ENCODE measurements at places on chromosomes 3 and 15.

- no peak for DNase-seq
These were observed 405.1 kb downstream of the LPP start for GRCh38 chr3:188559072-188559429.

DNA sequence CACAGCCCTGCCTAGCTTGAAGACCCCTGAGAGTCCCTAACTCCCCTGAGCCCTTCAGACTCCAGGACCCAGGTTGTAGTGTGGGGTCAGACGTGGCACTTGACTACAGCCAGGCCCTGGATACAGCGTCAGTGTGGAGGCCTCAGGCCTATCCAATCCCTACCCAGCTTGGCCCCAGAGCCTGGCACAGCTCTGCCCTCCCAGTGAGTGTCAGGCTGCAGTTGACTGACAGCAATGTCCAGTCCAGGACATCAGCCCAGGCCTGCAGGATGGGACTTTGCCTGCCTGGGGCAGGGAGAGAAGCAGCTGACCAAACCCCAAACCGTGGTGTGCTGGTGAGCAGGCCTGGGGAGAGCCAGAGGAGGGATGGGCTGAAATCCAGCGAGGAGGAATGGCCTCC lies 27.3 kb downstream of the KLF13 start:
- no peak for DNase-seq

GRCh38 chr3:49276475-49277382 lies at the start of gene C3orf62:
Gene C3orf62 (minus strand): TSS chr3:49277232. CDS start chr3:49276872, 360 bp downstream.
- peak; percentile 71 for DNase-seq

GRCh38 chr15:66312144-66312543 lies 18.8 kb downstream of the DIS3L start:
- no peak for DNase-seq

DNA sequence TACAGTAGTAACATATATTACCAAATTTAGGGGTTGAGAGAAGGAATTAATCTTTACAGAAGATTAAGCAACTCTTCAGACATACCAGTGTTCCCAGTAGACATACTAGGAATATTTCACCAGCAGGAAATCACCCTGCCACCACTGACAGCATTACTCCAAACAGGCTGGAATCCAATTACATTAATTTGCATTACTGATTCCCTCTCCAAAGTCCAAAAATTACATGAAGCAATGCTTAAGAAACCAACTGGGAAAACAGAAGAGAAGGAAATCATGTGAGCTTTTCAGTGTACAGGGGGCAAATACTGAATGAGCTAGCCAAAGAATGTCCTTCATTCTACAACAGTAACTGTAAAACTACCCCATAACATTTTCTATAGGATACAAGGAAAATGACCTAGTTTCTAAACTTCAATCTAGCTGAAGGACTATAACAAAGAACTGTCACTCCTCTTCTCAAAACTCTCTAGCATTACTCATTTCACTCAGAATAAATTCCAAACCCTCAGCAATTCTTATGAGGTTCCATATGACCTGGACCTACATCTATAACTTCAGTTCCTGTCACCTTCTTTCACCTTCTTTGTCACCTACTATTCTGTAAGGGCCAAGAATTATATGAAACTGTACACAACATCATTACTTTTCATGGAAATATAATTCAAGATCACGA lies 72.7 kb downstream of the INO80 start:
- no peak for DNase-seq

DNA sequence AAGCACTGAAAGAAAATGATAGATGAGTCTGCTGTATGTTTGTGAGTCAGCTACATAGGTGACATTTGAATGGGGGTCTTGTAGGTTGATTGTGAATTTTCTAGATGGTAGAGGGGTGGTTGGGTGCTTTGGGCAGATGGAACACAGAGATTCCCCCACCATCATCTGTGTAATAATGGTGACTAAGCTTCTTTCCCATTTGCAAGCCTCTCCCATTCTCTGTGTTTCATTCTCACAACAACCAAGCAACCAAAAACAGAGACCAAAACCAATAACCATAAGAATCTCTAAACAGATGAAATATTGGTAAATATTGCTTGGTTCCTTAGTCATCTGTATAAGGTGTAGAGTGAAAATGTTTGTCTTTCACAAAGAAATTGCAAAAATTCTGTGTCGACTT lies 17.8 kb upstream of the UTS2B start:
- no peak for DNase-seq

GRCh38 chr3:13132731-13133410 lies 59.6 kb upstream of the IQSEC1 start:
- DNase-seq, result no peak

- no peak for DNase-seq
These were observed 660 bp upstream of the ADAMTSL3 start for GRCh38 chr15:83653288-83653638.

DNA sequence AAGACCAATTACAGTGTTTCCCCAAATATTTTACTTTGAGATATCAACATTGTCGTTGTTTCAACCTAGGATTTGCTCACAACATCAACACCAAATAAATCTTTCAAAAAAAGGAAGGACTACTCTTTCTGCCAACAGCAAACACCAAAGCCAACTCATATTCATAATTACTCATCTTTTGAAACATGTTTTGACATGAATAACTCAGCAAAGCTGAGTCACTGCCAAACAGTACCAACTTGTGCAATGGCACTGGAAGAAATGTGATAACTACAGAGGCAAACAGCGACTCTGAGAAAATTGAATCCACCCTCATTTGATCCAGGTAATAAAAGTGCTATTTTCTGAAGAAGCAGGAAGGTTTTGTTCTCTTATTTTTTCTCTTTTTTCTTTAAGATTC lies 67.2 kb downstream of the PEX5L start:
- no peak for DNase-seq

GRCh38 chr3:97860364-97860763 lies 38.6 kb downstream of the CRYBG3 start:
- DNase-seq, result no peak

GRCh38 chr15:70306081-70306480 lies 208.4 kb upstream of the TLE3 start:
- DNase-seq, result no peak

GRCh38 chr3:182294256-182294655 lies 499.0 kb upstream of the ATP11B start:
- no peak for DNase-seq

DNA sequence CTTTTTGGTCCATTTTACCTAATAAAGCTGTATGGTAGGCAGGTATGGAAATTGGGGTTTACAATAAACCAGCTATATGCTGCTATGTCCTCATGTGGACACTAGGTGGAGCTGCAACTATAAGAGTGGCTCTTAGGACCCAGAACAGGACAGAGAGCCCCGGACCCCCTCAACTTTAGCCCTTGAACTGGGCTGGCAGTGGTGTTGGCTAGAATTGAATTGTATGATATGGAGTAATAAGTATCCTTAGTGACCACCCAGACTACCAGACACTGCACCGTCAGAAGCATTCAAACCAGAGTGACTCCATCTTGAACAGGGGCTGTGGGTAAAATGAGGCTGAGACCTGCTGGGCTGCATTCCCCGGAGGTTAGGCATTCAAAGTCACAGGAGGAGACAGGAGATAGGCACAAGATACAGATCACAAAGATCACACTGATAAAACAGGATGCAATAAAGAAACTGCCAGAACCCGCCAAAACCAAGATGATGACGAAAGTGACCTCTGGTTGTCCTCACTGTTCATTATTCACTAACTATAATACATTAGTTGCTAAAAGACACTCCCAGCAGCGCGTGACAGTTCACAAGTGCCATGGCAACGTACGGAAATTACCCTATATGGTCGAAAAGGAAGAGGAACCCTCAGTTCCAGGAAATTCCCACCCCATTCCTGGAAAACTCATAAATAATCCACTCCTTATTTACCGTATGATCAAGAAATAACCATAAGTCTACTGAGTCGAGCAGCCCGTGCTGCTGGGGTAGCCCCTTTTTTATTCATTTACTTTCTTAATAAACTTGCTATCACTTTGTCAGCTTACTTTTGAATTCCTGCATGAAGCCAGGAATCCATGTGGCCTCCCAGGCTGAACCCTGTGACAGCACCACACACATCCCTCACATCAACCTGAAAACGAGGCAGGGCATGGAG lies 68.7 kb upstream of the BLM start:
- DNase-seq, result peak; percentile 74

DNA sequence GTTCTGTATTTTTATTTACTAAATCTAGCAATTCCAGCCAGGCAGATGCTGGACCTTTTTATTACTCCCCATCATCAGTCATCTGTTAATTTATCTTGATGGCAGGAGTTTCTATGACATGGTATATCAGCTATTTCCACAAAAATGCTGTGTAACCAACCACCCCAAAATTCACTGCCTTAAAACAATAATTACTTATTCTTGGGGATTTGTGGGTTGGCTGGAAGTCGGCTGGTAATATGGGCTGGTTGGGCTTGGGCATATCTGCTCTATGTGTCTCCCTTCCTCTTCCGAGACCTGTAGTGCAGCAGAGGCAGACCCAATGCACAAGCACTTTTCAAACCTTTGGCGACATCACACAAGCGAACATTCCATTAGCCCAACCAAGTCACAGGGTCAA lies 92.1 kb upstream of the UBE2E1 start:
- DNase-seq, result no peak

- DNase-seq, result no peak
These were observed 30.8 kb upstream of the SLC25A36 start for GRCh38 chr3:140910860-140911259.

GRCh38 chr15:45637141-45637540 lies 2.3 kb downstream of the SQOR start:
- no peak for DNase-seq

DNA sequence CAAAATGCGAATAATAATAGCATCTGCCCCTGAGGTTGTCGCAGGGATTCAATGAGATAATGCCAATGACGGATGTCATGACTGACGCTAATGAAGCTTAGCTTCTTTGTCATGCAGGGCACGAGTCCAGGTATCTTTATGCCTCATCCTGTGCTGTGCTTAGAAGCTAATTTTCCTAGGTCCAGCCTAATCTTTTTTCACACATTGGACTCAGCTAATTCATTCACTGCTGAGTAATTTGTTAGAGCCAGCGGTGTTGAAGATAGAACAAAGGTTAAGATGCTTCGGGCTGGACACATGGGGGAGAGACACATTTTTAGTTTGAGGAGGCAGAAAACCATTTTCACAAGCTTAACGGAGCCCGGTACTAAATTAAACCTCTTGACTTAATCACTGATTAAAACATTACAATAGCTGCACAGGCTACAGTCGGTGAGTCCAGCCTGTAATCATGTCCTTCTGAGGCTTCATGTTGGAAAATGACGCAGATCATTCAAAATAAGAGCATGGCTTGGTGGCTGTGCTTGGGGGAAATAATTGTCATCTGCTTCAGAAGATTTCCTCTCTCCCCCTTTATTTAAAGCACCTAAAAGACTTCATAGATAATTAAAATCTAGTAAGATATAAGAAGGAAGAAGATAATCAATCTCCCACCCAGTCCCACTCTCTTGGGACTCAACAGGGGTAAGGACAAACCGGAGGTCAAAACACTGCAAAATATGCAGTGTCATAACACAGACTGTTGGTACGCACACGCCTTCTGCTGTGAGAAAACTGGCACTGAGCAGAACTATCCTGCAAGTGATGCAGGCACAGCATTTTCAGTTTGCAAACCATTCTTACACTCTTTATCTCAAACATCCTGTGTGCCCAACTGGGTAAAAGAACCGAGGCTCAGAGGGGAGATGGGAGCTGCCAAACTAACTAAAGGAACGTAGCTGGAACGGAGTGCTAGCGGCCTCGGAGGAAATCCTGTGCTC lies 3.3 kb upstream of the CCDC174 start:
- no peak for DNase-seq

DNA sequence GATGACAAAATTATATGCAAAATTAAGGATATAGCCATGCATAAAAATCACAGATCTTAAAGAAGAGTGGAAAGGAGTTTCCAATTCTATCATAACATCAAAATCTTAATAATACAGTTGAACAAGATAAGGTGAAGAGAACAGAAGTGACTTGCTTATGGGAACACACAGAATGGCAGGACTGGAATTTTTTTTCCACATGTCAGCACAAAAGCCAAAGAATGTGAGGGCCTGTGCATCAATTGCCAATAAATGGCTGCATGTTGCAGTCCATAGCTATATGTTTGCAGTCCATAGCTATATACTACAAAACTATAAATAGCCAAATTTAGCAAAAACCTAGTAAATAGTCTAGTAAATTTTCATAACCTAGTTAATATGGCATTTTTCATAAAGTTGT lies 10.4 kb upstream of the MB21D2 start:
- DNase-seq, result no peak

- DNase-seq, result no peak
These were observed 93.9 kb downstream of the WNT7A start for GRCh38 chr3:13785853-13786436.

- DNase-seq, result no peak
These were observed 41.6 kb downstream of the ABCC5 start for GRCh38 chr3:183975981-183976662.

- DNase-seq, result no peak
These were observed 275.1 kb upstream of the LRTM1 start for GRCh38 chr3:55203006-55203405.

DNA sequence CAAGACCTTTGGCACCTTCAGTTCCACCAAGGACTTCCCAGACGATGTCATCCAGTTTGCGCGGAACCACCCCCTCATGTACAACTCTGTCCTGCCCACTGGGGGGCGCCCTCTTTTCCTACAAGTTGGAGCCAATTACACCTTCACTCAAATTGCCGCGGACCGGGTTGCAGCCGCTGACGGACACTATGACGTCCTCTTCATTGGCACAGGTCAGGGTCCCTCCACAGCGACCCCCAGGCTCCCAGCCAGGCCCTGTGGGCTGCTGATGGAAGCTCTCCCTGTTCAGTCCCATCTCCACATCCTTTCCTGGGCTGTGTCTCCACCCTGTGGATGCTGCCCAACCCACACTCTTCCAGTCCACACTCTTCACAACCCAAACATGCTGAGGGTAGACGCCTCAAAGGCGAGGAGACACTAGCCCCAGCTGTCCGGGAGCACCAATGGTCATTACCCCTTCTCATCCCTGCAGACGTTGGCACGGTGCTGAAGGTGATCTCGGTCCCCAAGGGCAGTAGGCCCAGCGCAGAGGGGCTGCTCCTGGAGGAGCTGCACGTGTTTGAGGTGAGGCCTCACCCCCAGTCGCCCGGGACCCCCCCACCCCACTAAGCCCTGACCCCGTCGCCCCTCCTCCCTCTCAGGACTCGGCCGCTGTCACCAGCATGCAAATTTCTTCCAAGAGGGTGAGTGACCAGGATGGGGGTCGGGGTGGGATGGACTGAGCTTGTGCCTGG lies 4.3 kb upstream of the LSMEM2 start:
- peak; percentile 63 for DNase-seq

- DNase-seq, result no peak
These were observed 342.3 kb upstream of the ADAMTS9 start for GRCh38 chr3:65030014-65030627.

GRCh38 chr3:128584412-128585020 lies 66.1 kb downstream of the RPN1 start:
- DNase-seq, result no peak

- DNase-seq, result no peak
These were observed 498.4 kb upstream of the ALCAM start for GRCh38 chr3:104868291-104868690.

DNA sequence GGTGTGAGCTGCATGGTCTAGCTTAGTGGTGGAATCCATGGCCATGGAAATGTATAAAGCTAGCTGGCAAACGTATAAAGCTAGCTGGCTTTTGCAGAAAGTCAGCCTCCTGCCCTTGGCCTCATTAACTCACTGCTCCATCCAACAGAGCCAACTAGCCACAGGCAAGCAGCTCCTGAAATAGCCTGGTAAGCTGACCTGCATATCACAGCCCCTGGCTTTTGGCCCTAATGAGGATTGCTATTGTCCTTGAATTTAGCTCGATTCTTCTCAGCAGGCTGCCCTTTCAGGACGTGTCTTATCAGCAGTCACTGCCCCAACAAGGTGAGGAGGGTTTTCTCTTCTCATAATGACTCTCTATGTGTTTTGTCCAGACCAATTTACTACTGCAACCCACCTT lies 446.8 kb downstream of the WDR72 start:
- no peak for DNase-seq

GRCh38 chr15:100349696-100350433 lies 8.1 kb upstream of the ADAMTS17 start:
- DNase-seq, result peak; percentile 91

Data from omental fat pad (tissue), 4 donors.